ENCODE measurements at places on chromosomes 3 and 15.

DNA sequence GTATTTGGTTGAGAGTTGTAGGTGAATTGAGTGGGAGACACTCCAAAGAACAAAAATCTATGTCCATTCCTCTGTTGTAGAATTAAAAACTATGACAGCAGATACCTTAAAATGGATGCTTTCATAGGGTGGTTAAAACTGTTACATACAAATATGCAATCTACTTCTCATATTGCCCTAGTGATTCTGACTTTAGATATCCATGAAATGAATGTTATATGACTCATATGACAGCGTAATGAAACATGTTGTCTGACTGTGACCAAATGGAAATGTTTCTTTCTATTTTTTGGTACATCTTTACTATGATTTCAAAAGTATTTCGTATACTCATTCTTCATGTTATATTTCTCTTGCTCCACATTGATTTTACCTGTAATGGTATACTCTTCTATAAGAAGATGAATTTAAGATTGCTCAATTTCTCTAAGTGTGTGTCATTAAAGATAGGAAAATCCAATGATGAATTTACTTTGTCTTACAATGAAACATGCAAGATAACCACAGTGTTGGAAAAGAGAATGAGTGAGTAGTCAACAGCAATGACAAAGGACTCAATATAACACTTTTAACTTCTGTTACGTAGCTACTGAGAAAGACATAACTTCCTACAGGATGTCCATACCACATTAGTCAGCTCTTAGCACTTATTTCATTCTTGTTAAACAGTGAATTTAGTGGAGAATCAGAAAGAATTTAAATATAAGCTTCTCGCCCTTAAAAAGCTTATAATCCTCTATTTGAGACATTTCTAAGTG lies 79.3 kb upstream of the LSAMP start:
- DNase-seq, result no peak

GRCh38 chr3:107965136-107965655 lies 125.6 kb downstream of the CD47 start:
- no peak for DNase-seq

GRCh38 chr15:73852507-73852906 lies 20.9 kb upstream of the TBC1D21 start:
- no peak for DNase-seq

DNA sequence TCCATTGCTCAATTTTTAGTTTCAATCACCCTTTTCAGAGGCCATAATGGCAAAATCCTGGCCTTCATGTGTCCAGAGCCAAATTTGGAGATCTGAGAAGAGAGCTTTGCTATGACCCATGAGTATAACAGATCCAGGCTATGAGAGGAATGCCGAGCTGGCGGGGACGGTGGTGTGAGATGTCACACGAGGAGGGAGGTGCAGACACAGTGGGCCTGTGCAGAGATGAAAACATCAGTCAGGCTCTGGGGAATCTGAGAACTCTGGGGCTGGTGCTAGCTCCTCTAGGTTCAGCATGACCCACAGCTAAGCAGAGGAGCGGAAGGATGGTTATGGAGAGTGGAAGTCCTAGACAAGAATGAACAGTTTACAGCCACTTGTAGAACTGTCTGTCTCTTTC lies 398.3 kb upstream of the ATP10A start:
- DNase-seq, result no peak

- peak; percentile 65 for DNase-seq
Observed at GRCh38 chr3:179081885-179082284, 10.3 kb upstream of the ZMAT3 start.

- no peak for DNase-seq
Observed at GRCh38 chr3:24287755-24288450, 206.7 kb downstream of the THRB start.

DNA sequence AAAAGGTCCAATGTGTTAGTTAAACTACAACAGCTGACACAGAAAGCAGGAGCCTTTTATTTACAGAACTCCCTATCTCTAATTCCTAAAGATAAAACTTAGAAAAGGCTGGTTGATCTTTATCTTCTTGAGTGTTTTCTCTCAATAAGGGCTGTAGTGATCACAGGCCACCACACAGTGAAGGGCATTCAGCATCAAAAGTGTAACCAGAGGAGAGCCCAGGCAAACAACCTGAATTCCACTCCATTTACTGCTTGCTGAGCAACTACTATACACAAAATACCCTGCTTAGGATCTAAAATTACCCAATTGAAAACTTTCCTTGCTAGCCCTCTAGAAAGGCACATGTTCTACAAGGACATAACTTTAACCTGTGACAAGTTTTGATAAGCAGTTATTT lies 122.7 kb downstream of the MEIS2 start:
- DNase-seq, result no peak

GRCh38 chr3:66021731-66022131 lies 17.0 kb downstream of the MAGI1 start:
- DNase-seq, result no peak

GRCh38 chr3:132445817-132446216 lies 28.5 kb downstream of the DNAJC13 start:
- DNase-seq, result no peak

DNA sequence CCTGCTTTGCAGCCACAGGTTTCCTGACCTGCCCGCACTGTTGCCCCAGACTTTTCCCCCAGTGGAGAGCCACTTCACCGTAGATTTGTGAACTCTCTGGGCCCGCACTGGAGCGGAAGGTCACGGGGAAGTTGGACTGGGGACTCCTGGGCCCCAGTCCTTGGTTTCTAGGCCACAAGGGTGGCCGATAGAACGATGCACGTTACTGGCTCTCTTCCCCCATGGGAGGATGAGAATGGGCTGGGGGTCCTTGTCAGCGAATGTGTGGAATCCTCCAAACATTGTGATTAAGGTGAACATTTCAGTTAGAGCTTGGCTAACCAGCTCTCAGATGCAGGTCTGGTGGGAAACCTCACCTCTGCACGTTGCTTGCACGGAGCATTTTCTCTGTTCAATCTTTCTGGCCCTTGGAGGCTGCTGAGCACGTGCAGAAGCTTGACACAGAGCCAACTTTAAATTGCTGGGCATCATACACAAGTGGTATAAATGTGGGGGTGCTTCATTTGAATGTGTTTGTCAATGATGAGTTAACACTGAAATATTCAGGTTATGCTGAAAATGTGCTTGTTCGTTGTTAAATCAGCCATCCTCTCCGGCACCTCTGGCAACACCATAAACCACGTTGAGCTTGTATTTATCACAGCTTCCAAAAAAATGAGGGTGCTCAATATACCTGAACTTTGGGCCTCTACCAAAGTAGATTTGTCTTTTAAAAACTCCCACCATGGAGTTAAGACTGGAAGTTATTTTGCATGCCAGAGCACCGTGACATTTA lies 976 bp downstream of the DIS3L start:
- no peak for DNase-seq

- DNase-seq, result no peak
Observed at GRCh38 chr3:25592510-25592968, 72.2 kb downstream of the TOP2B start.

DNA sequence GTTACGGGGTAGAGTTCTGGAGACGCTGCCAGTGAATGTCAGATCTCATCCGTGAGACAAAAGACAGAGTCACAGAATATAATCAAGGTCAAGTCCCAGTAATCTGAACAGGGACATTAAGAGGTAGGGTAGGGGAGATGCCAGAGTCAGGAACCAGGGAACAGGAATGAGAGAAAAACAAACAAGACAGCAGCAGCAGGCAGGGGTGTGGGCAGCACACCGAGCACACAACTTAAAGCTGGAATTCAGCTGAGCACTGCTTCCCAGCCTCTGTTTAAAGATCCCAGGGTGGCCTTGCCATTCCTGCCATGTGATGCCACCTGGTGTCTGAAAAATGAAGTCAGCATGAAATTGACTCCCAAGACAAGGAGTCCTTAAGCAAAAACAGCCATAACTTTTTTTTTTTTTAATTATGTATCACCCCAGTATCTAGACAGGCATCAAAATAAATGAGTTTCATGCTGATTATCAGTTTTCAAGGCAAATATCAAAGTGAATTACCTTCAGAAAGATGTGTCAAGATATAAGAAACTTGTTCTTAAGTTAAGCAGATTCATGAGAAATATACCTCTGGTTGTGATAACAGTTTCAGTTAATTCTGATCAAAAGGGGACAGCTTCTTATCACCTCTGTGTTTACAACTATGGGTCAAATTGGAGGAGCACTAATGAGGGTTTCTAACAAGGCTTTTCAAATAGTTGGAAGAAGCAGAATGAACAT lies 203.7 kb downstream of the SLC9A9 start:
- peak; percentile 55 for DNase-seq

- no peak for DNase-seq
Observed at GRCh38 chr3:25044762-25045710, 383.0 kb upstream of the RARB start.

DNA sequence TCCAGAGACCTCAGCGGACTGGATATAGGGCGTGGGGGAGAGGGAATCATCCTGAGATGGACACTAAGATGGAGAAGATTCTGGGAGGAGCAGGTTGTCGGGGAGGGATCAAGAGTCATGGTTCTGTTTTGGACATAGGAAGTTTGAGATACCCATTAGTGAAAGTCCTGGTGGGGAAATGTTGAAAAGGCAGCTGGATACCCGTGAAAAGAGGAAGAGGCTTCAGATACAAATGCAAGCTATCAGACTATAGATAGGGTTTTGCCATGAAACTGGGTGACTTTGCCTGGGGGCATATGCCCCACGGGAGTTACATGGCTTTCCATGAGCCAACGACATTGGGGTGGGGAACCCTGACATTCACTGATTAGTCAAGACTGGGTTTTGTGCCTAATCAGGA lies 1.1 kb upstream of the GPR62 start:
- no peak for DNase-seq

DNA sequence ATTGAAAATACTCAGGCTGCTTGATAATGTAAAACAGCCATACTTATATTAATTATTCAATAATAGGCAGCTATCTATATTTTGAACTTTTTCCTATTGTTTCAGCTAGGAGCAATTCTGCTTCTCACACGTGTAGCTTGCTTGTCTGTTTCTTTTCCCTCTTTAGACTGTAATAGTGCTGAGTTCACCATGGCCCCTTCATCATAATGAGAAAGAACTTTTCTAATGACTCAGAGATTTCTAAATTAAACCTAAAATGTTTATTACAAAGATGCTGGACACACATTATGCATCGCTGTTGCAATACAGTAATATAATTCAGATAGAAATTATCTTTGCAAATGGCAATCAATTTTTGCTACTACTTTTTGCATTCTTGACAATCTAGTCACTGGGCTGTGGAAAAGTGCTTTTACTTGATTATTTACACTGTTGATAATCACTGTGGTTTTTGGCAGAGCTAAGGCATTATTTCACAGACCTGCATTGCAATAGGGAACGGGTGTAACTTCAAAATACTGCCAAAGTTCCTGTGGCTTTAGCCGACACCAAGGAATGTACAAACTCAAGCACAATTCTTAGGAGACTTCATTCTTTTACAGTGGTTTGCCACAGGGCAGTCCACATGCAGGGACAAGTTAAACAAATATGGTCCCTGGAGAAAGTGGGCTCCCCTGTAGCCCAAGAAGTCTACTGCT lies 281.0 kb upstream of the TBL1XR1 start:
- DNase-seq, result no peak

GRCh38 chr15:78641102-78641748 lies at the start of gene CHRNB4:
CHRNB4 (minus strand) TSS chr15:78641210; CDS start chr15:78641133, 77 bp downstream.
- no peak for DNase-seq

- no peak for DNase-seq
Observed at GRCh38 chr3:9765865-9766264, 3.9 kb downstream of the CAMK1 start.

DNA sequence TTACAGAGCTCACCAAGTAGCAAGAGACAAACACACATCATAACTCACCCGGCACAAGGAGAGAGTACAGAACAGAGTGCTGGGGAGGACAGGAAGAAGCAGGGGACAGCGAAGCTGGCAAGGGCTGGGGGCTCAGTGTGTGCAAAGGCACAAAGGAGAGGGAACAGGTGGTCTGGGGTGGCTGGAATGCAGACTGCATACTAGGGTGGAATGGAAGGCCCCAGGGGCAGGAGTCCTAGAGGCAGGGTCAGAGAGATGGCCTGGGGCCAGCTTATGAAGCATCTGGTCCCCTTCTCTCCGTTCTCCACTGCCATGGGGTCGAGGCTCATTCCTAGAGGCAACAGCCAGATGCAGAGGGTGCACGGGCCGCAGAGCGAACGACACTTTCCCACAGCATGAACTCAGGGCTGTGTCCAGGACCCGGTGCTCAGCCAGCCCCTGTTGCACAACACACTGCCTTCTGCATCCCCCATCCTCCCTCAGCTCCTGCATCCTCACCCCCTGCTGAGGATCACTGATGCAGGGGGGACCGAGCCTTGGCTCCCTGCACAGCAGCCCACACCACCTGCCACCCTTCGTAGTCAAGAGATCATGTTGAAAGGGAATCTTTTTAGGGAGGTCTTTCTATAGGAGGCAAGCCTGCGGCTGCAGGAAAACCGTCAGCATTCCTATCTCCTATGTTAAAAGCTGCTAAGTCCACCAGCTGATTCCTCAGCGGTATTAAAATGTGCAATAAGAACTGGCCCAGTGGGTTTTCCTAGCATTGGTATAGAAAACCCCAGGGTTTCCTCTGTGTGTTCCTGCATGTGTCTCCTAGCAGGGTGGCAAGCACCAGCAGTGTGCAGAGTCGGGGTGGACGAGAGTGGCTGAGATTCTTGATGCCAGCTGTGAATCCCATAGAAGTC lies 293.5 kb downstream of the UACA start:
- no peak for DNase-seq

All from NCI-H1436 (cell line).